ENCODE measurements at places on chromosomes 12 and 14.

- peak; percentile 34 for DNase-seq
Measured at GRCh38 chr12:72679147-72679757, 407.1 kb downstream of the TRHDE start.

GRCh38 chr14:69711881-69712560, 54.9 kb upstream of the SRSF5 start:
- no peak for DNase-seq

DNA sequence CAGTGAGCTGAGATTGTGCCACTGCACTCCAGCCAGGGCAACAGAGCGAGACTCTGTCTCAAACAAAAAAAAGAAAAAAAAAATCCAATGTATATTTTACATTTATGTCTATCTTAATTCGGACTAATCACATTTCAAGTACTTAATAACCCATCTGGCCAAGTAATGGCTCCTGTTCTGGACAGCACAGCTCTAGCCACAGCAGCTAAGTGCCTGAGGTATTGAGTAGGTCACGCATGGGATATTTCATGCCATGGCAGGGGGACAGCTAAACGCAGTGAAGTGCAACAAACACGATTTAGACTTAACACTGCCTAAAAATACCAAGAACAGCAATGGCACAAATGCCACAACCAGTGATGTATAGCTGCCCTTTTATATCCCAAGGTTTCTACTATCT, 8.0 kb downstream of the BAZ1A start:
- DNase-seq = no peak

DNA sequence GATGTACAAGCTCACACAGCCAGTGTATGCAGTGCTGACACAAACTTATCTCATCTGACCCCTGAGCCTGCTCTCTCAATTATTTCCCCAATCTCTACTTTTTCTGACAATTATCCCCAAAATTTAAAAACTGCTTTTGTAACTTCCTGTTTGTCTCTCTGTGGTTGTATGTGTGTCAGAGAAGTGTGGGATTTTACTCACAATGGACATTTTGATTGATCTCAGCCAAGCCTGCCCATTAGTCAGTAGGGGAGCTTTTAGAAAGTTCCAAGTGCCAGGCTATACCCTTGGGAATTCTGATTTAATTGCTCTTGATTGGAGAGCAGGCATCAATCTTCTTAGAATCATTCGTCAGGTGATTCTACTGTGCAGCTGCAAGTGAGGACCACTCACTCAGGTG, 64.9 kb upstream of the LMNTD1 start:
- DNase-seq = no peak

DNA sequence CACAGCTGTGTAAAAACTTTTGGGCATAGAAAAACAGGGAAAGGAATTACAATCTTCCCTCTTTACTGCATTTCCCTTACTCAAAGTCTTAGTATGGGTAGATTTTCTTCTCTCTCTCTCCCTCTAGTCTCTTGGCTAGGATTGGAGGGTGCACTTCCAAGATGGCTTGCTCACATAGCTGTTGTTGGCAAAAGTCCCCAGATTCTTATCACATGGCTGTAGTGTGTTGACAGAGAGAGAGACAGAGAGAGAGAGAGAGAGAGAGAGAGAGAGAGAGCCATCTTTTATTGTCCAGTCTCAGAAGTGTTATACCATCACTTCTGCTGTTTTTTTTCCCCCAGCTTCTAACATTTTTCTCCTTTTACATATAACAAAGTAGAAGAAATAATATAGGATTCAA, 6.3 kb upstream of the OR4E2 start:
- no peak for DNase-seq

DNA sequence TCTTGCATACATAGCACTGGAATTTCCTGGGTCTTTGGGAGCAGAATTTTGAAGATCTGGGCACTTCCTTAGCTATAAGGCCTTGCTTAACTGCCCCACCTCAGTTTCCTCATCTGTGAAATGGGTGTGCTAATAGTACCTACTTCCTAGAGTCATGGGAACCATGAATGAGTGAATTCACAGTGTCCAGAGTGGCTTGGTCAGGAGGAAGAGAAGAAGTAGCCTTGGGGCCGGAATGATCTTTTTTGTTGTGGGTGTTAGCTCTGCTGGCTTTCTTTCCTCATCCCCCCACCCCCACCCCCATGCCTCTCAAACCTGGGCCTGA, 2.4 kb downstream of the SH2B3 start:
- DNase-seq = no peak

DNA sequence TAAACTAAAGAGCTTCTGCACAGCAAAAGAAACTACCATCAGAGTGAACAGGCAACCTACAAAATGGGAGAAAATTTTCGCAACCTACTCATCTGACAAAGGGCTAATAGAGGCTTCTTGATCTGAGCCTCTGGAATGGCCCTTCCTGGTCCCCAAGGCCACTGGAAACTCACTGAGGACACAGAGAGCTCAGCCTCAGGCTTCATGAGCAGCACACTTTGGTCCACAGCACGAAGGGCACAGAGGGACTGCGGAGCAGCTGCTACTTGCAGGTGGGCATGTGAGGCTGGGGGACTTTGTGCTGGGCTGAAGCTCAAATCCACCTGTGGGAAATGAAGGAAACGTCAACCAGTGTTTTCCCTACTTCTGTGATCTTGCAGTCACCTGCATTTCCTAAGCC, 27.4 kb downstream of the PZP start:
- DNase-seq = no peak
